ENCODE measurements at places on chromosomes 1 and 21.

- DNase-seq = no peak
These were observed 28.0 kb upstream of the KLF17 start for GRCh38 chr1:44090429-44091252.

GRCh38 chr1:10759413-10760200, 36.8 kb downstream of the CASZ1 start:
- no peak for DNase-seq

- no peak for DNase-seq
These were observed 14.7 kb upstream of the KRTAP21-1 start for GRCh38 chr21:30769724-30770431.

DNA sequence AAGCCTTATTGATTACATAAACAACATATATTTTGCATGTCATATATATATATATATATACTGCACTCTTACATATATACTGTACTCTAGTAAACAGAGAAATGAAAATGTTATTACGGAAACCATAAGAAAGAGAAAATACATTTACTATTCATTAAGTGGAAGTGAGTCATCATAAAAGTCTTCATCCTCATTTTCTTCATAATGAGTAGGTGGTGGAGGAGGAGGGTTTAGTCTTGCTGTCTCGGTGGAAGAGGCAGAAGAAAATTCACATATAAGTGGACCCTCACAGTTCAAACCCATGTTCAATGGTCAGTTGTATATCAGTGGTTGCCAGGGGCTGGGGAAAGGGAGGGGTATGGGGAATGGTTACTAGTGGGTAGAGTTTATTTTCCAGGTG, 8.0 kb upstream of the IFNLR1 start:
- no peak for DNase-seq

GRCh38 chr21:15130751-15131150, 66.0 kb upstream of the NRIP1 start:
- no peak for DNase-seq

GRCh38 chr1:244047621-244048255, 3.3 kb upstream of the ZBTB18 start:
- no peak for DNase-seq

- DNase-seq = no peak
These were observed 70.1 kb downstream of the MTR start for GRCh38 chr1:236864996-236865817.

DNA sequence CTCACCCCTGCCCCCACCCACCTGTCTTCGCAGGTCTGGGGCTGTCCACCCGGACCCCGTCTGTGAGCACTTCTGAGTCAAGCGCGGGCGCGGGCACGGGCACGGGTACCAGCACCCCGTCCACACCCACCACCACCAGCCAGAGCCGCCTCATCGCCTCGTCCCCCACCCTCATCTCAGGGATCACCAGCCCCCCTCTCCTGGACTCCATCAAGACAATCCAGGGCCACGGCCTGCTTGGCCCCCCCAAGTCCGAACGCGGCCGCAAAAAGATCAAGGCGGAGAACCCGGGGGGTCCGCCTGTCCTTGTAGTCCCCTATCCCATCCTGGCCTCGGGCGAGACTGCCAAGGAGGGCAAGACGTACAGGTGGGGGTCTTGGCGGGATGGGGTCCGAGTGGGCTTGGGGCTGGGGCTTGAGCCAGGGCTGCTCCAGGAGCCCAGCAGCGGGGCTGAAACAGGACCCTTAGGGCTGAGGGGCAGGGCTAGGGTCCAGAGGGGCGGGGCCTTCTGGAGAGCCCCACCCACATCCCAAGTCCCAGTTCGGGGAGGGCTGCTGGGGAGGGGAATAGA, 23.9 kb downstream of the ZNF362 start:
- DNase-seq = no peak

GRCh38 chr1:109796484-109797302, 33.0 kb upstream of the EPS8L3 start:
- no peak for DNase-seq
